ENCODE measurements at places on chromosomes 4 and X. TPM values are rescaled to one million over a fixed set of nuclear protein-coding genes. Genes with fewer than 3 reads are reported as not detected.

The UGT2B11 gene
- 0.05 TPM for total RNA-seq

The XAGE1A gene
- total RNA-seq, result not detected

The TLR8 gene
- 3.7 TPM for total RNA-seq

The XG gene
- 1.0 TPM for total RNA-seq

The TMEM128 gene
- 30.3 TPM for total RNA-seq

The TLR6 gene
- total RNA-seq, result 2.5 TPM

The MAGEB2 gene
- total RNA-seq, result not detected

The RASSF6 gene
- total RNA-seq, result 16.6 TPM

DNA sequence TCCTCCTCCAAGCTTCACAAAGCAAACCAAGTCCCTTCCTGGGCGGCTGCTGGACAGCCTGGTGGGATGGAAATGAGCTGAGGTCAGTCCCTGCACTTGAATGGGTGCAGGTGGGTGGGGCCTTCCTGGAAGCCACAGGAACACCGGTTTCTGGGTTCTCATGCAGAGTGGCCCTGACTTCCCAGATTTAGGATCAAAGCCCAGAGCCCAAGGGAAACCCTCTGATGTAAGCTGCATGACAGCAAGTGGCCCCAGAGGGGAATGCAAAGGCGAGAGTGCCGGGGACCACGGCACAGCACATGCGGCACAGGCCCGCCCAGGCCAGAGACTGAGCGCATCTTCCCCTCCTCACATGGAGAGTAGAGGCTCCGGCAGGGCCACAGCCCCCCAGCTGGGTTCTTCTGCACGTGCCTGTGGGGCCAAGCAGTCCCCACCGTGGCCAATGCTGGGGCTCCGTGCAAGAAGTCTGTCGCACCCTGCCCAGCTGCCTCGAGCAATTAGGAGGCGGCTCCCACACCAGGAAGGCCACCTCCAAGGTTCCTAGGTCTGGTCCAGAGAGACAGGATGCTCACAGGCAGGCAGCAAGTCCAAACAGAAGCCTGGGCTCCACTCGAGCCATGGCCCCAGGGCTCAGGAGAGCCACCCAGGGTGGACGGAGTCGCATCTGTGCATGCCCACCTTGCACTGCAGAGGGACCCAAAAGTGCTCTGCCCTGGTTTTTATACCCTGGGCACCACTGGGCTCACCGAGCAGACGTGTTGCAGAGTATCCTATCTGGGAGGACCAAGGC lies 83.0 kb downstream of the HTRA3 start:
- no peak for DNase-seq

GRCh38 chrX:37746218-37746941 lies 33.5 kb upstream of the CYBB start:
- DNase-seq, result no peak

- no peak for DNase-seq
These were observed 68.4 kb downstream of the MAOB start for GRCh38 chrX:43813898-43814297.

DNA sequence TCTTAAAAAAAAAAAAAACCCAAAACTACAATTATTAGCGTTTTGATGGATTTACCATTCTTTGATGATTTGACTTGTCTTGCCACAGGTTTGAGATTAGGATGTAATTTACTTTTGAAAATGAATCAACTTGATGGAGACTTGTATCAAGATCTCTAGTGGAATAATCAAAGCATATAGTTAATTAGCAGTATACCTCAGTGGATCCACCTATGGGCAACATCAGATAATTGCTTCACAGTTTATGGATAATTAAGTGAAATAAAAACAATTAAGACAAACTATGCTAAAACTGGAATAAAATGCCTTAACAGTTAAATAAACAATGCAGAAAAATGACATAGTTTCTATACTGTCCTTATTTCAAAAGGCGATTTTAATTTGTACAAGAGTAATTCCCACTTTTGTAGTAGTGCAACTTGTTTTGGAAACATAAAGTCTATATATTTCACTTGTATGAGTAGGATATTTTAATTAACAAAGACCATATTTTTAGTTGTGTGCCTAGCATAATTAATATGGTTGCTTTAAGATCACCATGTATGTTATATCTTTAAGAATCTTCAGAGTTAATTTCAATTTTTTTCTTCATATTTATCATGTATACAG lies 4.2 kb downstream of the CPEB2 start:
- DNase-seq, result no peak

DNA sequence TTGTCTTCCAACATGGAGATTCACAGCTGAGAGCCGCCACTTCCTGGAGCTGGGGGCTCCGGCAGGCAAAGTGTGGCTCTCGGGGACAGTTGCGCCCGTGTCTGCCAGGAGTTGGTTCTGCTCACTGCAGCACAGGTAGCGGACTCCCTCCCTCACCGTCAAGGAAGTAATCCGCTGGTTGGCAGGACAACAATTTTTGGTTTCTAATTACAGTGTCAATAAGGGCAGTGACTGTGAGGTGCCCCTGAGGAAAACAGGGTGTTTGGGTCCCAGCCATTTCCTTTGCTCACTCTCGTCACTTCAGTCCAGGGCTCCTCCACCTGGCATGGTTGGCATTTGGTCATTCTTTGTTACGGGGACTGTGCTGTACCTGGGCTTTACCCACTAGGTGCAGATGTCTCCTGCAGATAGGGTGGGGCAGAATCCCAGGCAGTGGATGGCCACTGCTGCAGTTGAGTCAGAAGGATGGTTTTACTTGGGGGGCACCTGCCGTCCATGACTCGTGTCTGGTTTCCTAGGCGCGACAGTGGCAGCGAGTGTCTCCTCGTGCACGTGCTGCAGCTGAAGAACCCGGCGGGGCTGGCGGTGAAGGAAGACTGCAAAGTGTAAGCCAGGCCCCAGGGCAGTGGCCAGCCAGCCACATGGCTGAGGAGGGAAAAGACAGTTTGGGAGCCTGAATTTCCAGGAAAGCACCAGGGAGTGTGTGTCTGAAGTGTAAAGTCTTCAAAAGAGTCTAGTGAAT lies 32.1 kb upstream of the CLCN4 start:
- DNase-seq, result no peak

- no peak for DNase-seq
These were observed 52.0 kb downstream of the RTL9 start for GRCh38 chrX:110410603-110411002.

GRCh38 chrX:77742788-77743476 lies 43.1 kb downstream of the ATRX start:
- DNase-seq, result no peak

- no peak for DNase-seq
These were observed 88.4 kb downstream of the PDE5A start for GRCh38 chr4:119540249-119540648.

DNA sequence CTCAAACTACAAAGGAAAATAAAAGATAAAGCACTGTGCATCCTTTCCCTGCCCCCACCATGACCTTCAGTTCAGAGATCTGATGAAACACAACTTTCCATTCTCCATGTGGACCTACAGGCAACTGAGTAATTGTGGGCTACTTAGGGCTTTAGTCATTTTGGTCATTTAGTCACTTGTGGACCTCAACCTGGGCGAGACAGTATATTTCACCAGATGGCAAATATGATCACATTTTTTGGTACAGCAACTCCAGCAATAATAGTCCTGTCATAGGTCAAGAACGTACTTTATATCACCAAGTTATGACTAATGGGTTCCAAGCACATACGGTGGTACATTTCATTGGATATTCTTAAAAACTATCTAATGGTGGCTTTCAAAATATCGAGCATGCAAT lies 141.2 kb downstream of the PDGFC start:
- no peak for DNase-seq

DNA sequence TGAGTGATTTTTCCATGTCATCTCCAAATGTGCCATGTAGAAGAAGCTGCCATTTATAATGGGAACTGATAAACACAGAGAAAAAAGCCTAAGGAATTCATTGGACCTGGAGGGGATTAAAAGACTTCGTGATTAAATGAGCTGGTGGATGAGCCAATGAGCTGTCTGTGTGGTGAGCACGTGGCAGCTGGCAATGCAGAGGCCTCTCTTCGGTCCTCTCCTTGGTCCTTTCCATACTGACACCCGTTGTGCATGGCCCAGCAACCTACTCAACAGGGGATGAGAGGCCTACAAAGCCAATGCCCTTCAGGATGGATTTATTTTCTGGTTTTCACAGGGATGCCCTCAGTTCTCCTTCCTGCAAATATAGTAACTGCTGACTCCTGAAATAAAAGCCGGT lies 87.7 kb upstream of the STS start:
- no peak for DNase-seq

GRCh38 chr4:73615613-73616012 lies 4.6 kb downstream of the RASSF6 start:
- no peak for DNase-seq

DNA sequence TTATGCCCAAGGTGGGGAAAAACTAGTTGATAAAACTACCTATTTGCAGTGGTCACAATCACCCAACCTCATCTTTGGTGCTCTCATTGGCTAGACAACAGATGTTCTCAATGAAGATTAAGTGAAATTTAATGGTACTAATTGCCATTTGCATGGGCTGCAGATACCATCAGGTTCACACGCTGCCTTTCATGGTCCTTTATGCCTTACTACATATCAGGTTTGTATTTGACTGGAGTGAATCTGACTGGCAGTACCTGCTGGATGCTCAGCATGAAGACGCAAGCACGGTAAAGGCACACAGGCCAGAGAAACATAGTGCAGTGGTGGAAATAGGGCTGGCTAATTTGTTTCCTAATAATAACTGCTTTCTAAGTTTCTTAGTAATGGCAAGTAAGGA lies 48.3 kb downstream of the DCX start:
- no peak for DNase-seq

DNA sequence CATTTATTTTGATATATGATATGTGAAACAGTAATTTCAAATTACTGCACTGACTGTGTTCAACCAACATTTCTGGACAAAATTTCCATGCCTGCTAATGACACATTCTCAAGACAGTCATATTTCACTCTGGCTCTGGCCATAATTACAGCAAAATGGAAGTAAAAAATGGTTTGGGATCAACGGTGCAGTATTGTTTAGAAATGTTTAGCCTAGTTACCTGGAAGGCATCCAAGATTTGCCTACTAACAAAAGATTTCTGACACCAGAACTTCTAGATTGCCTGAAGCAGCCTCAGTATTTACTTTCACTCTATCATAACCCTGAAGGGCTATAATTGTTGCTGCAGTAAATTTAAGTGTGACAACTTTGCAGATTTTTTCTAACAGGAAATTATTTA lies 416.3 kb downstream of the PCDH10 start:
- no peak for DNase-seq

- no peak for DNase-seq
These were observed 18.5 kb upstream of the KDR start for GRCh38 chr4:55143858-55144257.

DNA sequence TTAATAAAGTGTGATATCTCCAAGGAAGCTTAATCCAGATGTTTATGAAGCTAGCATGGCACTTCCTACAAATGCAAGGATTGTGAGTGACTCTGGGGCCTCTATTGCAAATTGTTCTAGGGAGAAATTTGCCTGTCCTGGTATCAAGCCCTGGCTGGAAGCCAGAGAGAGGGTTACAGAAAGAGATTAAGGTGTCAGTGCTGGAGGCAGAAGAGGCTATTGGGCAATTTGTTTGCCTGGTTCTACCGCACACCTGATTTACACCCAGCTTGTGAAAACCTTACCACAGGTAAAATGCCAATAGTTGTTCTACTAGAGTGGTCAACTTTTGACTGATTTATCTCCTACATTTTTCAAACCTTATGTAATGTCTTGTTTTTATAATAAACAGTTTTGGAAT lies 186.7 kb upstream of the FAT1 start:
- no peak for DNase-seq

Data from thymus (tissue), 14 donors.